ENCODE measurements at places on chromosomes 3 and 15.

- DNase-seq: no peak
Observed at GRCh38 chr3:69560818-69561217, 174.9 kb upstream of the FRMD4B start.

GRCh38 chr15:90400005-90400758, 12.1 kb downstream of the IQGAP1 start:
- DNase-seq: no peak

- DNase-seq: no peak
Observed at GRCh38 chr3:188319569-188319968, 165.6 kb downstream of the LPP start.

GRCh38 chr3:151166161-151166560, 36.9 kb downstream of the GPR171 start:
- DNase-seq: no peak

- peak; percentile 10 for DNase-seq
Observed at GRCh38 chr15:69314131-69314530, 15.4 kb downstream of the PAQR5 start.

DNA sequence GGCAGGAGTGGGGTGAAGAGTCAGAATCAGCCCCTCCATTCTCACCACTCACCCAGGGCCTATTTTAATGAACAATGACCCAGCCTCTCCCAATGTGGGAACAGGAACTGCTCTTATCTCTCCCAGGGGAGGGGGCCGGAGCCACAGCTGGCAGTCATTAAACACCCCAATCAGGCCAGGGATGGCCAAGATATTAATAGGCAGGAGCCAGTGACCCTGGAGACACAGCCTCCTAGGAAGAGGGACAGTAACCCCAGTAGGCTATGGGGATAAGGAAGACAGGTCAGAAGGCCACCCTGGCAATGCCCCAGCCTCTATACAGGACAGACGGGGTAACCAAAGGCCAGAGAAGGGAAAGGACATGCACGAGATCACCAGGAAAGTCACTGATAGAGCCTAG, 38.6 kb downstream of the VIPR1 start:
- no peak for DNase-seq

DNA sequence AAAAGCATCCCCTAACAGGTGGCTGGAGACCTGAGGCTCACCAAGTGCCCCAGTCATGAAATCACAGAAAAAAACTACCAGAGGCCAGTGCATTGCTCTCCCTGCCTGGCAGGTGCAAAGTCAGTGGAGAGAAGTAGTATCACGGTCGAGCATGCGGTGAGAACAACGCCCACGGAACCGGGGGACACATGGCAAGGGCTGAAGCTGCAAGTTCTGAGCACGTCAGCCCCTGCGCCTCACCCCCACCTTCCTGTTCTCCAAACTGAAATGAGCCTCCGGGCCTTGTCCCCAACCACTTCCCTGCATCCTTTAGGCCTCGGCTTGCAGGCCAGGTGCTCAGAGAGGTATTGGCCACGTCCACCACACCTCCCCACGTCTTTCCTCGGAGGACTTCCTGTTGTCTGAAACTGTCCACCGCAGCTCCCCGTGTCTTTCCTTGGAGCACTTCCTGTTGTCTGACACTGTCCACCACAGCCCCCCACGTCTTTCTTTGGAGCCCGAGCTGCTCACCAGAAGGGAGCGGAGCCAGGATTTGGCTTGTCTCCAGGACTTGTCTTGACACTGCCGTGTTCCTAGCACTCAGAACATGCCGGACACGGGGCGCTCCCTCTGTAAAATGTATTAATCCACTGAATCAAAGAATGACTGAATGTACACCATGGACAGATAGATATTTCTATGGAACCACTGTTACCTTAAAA, 43.9 kb downstream of the NSMCE3 start:
- no peak for DNase-seq

DNA sequence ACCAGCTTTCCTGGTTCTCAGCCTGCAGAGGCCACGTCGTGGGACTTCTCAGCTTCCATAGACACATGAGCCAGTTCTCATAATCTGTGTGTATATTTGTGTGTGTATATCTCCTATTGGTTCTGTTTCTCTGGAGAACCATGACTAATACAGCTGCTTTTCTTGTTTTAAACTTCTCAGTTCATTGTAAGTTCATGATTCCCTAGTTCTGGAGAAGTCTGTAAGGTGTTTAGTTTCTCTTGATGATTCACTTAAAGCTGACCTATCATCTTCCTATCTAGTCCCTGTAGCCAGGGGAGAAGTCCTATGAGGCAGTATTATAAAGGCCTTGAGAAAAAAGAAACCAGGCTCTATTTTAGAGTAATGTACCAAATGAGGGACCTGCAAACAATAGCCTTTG, 147.7 kb downstream of the RYR3 start:
- DNase-seq: no peak

DNA sequence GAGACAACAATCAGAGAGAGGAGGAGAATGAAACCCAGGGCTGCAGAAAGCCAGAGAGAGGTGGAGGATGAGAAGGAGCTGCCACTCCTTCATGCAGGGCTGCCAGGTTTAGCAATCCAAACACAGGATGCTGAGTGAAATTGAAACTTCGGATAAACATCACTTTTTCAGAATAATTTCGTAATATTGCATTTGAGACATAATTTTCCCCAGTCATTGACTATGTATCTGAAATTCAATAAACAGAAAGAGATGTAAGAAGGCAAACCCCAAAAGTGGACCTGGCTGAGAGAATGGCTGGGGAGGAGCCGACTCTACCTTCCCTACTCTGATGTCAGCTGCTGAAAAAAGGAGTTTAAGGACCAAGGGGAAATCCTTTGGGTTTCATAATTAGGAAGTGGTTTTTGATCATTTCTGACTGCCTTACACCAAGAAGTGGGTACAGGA, 33.8 kb downstream of the SLC9A9 start:
- no peak for DNase-seq

GRCh38 chr3:190053919-190054672, 66.6 kb downstream of the P3H2 start:
- no peak for DNase-seq

DNA sequence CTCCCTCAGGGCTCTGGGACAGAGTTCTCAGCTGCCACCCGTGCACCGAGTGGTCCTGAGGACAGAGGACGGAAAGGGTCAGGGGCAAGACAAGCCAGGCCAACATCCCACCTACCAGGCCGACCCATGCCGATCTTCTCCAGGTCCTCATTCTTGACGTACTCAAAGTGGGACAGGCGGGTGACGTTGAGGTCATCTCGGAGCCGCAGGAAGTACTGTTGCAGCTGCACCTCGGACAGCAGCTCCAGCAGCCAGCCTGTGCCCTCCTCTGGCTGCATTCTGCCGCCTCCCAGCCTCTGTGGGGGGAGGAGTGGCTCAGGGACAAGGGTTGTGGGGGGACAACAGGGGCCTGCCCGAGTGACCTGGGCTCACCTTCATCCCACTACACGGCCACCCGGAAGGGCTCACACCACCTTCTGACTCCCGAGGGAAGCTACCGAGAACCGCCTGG, 20.0 kb downstream of the TNK2 start:
- DNase-seq: no peak

GRCh38 chr15:77528968-77529319, 103.8 kb downstream of the LINGO1 start:
- no peak for DNase-seq
